ENCODE measurements at places on chromosomes 1 and 21. TPM values are rescaled to one million over a fixed set of nuclear protein-coding genes. Genes with fewer than 3 reads are reported as not detected.

DNA sequence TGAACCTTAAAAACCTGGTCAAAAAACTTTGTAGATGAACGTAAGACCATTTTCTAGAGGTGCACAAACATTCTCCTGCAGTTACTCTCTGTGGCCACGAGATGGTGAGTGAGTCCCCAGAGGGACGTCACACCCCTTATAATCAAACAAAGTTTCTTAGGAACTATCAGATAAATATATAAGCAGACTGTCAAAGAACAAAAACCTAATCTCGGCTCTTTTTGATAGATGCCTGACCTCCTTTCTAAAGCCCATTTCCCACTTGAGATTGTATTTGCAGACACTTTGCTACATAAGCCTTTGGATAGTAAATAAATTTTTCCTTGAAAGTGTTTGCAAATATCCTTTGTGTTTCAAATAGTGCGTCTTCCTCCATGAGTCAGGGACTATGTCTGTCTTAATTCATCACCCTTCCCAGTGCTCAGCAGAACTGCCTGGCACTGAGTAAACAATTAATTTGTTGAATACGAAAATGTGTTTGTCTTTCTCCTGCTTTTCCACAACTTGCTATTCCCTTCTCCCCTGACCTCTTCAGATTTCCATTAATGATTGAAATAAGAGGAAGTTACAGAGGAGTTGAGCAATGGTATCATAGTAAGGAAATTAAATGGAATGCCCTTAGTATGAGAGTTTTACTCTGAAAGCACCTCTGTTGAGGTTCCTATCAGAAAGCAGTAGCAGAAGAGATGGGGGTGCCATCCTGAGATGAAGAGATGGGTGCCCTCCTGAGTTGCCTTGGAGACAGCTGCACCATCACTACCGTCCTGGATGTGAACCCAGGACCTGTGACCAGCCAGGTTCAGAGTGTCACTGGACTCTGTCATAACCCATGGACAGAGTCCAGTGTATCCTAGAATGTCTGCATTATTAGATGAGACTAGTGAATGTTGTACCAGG is 57.8 kb upstream of the RAVER2 start:
- H3K27me3 ChIP-seq: no peaks in the 10 kb centered on the region
- peaks cover 15% of the 10 kb centered on the region for H3K36me3 ChIP-seq
- H3K27ac ChIP-seq: no peak overlapping the region
- no peaks in the 10 kb centered on the region for H3K4me1 ChIP-seq

DNA sequence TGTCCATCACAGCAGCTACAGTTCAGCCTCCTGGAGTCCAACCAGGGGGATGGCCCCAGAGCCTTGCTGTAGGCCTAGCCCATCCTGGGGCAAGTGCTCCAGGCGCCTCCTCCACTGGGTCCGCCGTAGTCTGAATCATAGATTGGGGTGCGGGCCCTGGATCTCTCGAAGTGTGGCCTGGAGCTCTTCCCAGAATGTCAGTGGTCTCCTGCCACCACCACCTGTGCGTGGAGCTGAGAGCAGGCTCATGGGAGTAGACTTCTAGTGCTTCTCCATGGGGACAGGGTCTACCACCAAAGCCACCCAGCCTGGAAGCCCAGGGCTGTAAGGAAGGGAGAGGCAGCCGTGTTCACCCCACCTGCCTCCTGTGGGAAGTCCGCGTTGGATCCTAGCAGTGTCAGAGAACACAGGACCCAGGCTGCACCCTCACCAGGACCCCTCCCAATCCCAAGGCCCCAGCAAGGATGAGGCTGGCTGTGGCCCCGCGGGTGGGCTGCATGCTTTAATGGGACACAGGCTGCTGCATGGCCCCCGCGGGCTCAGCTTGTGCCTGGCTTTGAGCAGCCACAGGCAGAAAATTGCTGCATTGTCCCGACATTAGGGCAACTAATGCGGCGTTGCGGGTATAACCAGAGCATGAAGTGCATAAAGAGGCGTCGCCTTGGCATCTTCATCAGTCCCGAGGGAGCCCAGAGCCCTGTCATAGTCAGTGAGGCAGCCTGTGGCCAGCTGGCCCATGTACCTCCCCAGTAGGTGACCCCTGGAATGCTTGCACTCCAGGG is 735 bp upstream of the HES3 start:
- H3K4me1 ChIP-seq: peaks cover 3% of the 10 kb centered on the region
- DNase-seq: no peak
- H3K27me3 ChIP-seq: peaks cover 14% of the 10 kb centered on the region
- H3K4me3 ChIP-seq: no peak overlapping the region
- H3K36me3 ChIP-seq: no peaks in the 10 kb centered on the region

DNA sequence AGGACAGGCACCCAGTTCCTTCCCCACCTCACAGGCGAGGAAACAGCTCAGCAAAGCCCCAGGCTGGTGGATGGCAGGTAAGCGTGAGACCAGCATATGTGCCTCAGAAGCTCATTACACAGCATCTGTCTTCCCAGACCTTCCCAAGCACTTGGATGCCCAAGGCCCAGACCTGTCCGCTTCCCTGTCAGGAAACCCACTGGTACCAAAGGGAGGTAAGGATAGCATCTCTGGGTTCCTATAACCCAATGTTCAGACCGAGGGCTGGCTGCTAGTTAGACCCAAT is 3.3 kb downstream of the POFUT2 start:
- DNase-seq: no peak
- H3K4me1 ChIP-seq: no peaks in the 10 kb centered on the region
- H3K27me3 ChIP-seq: no peaks in the 10 kb centered on the region
- no peak overlapping the region for H3K27ac ChIP-seq
- H3K4me3 ChIP-seq: no peak overlapping the region

DNA sequence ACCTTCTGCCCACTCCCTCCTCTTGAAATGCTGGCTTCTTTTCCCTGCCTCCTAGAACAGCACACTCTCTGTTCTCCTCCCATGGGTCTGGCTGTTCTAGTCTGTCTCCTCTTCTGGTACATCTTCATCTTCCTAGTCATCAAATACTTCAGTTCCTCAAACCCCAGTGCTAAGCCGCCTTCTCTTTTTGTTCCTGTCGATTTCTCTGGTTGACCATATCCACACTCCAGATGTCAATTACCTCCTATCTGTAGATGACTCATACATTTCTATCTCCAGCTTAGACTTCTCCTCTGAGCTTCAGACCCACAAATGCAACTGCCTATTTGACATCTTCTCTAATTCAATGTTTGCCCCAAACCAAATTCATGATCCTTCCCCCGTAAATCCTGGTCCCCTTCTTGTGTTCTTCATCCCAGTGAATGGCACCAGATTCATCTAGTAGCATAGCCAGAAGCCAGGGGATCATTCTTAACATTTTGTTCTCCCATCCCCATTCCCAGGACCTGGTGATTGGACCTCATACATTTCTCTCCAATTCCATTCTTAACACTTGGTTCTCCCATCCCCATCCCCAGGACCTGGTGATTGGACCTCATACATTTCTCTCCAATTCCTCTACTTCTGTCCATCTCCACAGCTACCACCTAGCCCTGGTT is 35.9 kb downstream of the USP24 start:
- no peak for DNase-seq
- no peaks in the 10 kb centered on the region for H3K36me3 ChIP-seq
- H3K4me1 ChIP-seq: no peaks in the 10 kb centered on the region
- H3K27ac ChIP-seq: no peak overlapping the region

- H3K36me3 ChIP-seq: no peaks in the 10 kb centered on the region
- H3K27me3 ChIP-seq: no peaks in the 10 kb centered on the region
- DNase-seq: no peak
- H3K4me3 ChIP-seq: no peak overlapping the region
These were observed 367.9 kb upstream of the DUSP10 start for GRCh38 chr1:222109836-222110235.

DNA sequence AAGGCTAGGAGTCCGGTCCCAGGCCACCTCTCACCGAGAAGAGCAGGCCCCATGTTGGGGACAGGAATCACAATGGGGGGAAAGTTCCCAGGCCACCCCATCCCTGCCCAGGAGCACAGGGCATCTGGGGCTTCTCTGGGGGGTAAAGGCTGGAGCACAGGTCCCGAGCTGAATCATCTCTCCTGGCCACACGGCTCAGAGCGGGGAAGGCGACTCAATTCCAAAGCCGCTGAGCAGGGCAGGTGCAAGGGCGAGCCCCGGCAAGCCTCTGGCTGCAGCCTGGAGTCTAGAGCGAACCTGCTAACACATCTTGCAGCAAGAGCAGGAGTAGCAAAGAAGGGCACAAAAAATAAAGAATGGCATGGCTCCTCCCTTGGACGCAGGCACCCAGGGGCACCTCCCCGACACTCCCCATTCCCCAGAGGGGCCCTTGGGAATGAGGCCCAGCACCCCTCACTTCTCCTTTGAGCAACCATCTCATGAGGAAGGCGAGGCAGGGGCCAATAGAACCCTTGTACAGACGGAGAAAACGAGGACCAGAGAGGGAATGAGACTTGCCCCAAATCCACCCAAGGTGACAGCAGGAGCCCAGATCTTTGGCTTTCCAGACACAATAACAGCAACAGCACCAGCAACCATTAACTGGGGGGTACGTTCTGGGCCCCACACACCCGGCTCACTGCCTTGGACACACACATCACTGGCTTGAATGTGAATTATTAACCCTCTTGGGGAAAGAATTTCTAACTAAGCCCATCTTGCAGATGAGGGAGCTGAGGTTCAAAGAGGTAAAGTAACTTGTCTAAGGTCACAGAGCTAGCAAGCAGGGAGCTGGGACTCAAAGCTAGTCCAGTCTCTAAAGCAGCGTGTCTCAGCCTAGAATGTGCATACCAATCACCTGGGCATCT is 20.7 kb upstream of the ALDH4A1 start:
- H3K4me1 ChIP-seq: peaks cover 49% of the 10 kb centered on the region
- H3K36me3 ChIP-seq: no peaks in the 10 kb centered on the region
- no peak for DNase-seq
- H3K4me3 ChIP-seq: no peak overlapping the region

DNA sequence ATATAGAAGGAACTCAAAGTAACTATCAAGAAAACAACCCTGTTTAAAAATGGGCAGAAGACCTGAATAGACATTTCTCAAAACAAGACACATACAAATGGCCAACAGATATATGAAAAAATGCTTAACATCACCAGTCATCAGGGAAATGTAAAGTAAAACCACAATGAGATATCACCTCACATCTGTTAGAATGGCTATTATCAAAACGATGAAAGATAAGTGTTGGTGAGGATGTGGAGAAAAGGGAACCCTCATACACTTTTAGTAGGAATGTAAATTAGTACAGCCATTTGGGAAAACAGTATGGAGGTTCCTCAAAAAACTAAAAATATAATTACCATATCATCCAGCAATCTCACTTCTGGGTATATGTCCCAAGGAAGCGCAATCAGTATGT is 3.0 kb downstream of the CTSS start:
- H3K4me1 ChIP-seq: peaks cover 9% of the 10 kb centered on the region

DNA sequence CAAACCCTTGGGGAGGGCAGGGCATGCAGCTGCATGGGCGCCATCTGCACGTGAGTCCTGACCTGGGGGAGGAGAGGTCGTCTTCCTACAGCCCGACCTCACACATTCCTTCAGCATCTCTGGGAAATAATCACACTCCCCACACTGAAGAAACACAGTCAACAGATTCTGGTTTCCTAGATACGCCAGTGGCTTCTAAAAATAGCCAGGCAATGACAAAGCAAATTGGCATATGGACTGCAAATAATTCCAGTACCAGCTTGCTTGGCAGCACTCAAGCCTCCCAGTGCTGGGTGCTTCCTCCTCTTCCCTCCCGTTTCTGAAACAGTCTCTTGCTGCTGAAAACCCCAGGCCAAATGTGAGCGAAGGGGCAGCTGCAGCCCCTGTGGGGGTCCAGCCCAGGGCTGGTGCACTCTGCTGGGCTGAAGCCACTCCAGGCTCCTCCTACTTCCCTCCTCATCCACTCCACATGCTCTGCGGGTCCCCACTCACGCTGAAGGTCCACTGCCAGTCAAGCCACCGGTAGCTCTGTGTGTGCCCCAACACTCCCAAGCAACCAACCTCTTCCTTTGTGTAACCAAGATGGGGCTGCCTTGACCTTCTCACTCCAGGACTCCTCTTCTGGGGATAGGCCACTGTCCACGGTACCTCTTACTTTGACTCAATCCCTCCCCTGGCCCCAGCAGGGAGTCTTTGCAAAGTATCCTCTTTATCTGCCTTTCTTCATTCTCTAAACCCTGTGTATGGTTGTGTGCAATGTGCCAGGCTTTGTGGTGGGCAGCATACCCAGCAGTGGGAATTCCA is 69.0 kb downstream of the KCND3 start:
- no peak overlapping the region for H3K4me3 ChIP-seq
- H3K4me1 ChIP-seq: no peaks in the 10 kb centered on the region
- DNase-seq: no peak
- no peaks in the 10 kb centered on the region for H3K36me3 ChIP-seq

The CRYBG2 gene
- total RNA-seq: 0.59 TPM

The IGSF5 gene
- not detected for total RNA-seq

The MARCKSL1 gene
- total RNA-seq: 24.3 TPM

Data from naive thymus-derived CD4-positive, alpha-beta T cell (primary cell).